ENCODE measurements at places on chromosomes 11 and 22.

DNA sequence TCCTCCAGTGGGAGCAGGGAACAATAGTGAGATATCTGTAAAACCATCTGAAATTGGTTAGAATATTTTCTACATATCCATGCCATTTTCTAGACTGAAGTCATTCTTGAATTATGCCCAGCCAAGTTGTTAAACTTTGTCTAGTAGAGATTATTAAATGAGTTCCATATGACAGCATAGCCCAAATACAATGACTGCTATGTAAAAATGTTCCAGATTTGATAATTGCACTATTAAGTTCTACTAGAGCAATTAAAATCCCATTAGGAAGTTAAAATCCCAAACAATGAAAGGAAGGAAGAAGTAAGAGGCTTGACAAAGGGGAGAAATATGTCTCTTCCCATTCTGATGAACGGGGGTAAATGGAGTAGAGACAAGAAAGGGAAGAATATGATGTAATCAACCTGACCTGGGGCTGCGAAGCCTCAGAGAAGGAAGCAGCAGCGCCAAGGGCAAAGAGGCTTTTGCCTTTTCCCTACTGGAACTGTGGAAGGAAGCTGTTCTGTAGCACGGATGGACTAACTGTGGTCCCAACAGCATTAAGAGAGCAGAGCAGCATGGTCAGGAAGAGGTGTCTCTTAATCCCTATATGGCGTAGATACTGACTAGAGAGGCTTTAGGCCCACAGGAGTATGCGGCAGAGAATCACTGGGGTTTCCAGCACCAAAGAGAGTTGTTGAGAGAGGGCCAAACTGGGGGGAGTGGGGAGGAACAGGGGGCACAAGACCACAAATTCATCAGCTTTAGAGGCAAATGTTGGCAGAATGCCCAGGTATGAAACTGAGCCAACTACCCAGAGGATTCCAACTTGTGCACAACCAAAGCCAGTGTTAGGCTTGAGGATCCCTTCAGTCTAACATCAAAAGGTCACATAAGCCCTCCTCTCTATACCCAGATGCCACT lies 26.7 kb downstream of the RRP8 start:
- DNase-seq, result no peak

DNA sequence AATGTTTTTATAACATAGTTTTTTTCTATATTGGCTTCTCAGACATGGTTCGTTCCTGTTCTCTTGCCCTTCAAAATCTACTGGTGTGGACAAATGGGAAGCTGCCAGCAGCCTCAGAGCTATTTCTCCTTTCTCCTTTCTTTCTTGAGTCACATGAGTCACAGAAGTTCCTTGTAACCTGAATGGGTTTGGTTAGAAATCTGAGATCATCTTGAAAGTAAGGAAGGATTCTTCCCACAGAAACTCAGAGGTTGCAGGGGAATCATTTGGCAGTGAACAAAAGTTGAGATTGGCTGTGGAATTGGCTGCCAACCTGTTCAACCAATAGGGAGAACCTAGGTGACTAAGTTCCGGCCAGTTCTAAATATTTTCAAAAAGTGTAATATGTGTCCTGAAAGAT lies 12.5 kb downstream of the PLET1 start:
- DNase-seq, result no peak

GRCh38 chr22:17780116-17780740 lies 6.0 kb upstream of the BID start:
- DNase-seq, result no peak

- no peak for DNase-seq
Observed at GRCh38 chr11:126165311-126165720, 46.1 kb downstream of the RPUSD4 start.

- no peak for DNase-seq
Observed at GRCh38 chr11:114401311-114401710, 845 bp downstream of the RBM7 start.

DNA sequence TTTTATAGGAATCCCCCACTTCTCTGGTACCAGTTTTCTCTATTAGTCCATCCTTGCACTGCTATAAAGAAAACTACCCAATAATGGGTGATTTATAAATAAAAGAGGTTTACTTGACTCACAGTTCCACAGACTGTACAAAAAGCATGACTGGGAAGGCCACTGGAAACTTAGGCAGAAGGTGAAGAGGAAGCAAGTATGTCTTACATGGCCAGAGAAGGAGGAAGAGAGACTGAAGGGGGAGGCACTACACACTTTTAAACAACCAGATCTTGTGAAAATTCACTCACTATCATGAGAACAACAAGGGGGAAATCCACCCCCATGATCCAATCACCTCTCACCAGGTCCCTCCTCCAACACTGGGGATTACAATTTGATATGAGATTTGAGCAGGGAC lies 68.9 kb upstream of the GNAZ start:
- DNase-seq, result no peak

- DNase-seq, result no peak
Observed at GRCh38 chr11:127624306-127624856, 623.8 kb upstream of the KIRREL3 start.

GRCh38 chr11:33706966-33707365 lies 6.3 kb upstream of the C11orf91 start:
- DNase-seq, result no peak

DNA sequence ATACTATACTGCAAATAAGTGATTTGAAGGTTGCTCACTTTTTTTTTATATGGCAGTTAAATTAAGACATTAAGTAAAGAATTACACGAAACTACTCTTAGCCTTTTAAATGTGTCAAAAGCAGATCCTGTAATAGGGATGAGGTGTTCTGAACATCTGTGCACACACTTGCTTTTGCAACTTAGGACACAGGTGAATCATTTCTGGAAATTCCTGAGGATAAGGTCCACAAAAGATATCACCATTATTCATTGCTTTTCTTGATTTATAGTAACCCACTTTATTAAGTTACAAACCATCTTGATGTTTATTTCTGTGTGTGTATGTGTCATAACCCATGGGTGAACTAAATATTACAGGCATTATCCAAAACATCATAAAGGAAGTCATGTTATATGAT lies 55.9 kb downstream of the SLC5A12 start:
- no peak for DNase-seq

- no peak for DNase-seq
Observed at GRCh38 chr11:117232911-117233409, 489 bp downstream of the RNF214 start.

DNA sequence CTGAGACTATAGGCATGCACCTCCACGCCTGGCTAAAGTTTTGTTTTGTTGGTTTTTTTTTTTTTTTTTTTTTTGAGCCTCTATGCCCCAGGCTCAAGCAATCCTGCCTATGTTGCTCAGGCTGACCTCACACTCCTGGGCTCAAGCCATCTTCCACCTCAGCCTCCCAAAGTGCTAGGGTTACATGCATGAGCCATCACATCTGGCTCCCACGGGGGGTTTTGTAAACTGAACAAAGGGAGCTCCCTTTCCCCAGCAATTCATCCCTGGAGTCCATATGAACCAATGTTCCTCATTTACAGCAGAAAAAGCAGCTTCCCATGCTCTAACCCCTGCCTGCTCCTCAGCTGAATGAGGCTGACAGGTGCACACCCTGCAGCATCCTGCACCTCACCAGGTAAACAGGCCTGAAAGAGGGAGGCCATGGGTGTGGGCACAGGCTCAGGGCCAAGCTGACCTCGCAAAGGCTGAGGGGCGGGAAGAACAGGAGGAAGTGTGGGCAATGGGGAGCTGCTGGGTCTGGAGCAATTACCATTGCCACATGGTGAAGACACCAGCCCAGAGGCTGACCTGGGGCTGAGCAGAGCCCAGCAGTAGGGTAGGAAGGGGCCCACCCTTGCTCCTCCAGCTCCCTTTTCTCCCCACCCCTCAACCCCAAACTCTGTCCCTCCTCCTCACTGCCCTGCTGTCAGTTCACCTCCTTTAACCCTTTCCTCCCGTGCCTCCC lies 58.2 kb downstream of the RBX1 start:
- DNase-seq, result no peak

- DNase-seq, result no peak
Observed at GRCh38 chr22:19404676-19405075, 26.9 kb downstream of the HIRA start.

GRCh38 chr11:127191689-127192088 lies 191.1 kb upstream of the KIRREL3 start:
- no peak for DNase-seq

DNA sequence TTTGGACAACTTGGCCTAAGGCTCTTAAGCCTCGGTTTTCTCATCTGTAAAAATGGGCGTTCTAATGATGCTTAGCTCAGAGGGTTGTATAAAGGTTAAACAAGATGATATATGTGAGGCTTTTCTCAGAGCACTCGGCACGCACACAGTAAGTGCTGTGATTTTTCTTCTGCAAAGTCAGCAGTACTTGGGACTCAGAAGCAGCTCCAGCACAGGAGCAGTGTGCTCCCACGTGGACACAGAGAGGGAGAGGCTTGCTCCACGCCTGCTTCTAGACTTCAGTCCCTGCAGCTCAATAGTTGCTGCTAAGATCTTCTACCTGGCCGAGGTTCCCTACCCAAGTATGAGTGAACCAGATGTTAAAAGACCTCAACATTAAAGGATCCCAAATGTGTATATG lies 39.9 kb upstream of the PHF21A start:
- DNase-seq, result no peak

- DNase-seq, result no peak
Observed at GRCh38 chr11:89235976-89236375, 58.3 kb downstream of the TYR start.
